ENCODE measurements at places on chromosomes 6 and 20.

GRCh38 chr20:60486315-60486714 is 528.1 kb downstream of the CDH26 start:
- no peak for DNase-seq

- no peak for DNase-seq
Measured at GRCh38 chr6:32369660-32370059, 2.0 kb downstream of the TSBP1 start.

DNA sequence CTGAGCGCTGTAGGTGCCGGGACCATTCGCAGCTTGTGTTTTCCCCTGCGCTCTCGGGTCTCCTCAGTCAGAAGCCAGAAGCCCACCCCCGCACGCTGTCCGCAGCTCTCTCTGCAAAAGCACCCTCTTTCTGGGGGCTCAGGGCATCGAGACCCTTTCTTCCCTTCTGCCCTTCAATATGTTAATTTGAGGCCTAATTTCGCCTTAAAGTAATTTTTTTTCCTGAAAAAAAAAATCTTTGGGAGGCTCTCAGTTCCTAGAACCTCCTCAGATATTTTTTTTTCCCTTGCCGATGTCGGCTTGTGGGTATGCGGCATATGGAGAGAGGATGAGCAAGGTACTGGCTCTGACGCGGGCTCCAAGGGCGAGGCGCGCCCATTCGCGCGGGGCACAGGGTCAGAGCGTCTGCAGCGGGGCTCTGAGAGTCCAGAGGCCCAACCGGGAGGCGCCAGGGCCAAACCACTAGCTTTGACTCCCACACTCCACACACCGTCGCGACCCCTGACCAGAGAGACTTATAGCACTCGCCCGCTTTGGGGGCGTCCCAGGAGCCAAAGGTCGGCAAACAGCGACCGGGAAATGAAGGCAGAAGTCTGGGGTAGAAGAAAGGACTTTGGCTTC is 893 bp downstream of the PRDM13 start:
- no peak for DNase-seq

DNA sequence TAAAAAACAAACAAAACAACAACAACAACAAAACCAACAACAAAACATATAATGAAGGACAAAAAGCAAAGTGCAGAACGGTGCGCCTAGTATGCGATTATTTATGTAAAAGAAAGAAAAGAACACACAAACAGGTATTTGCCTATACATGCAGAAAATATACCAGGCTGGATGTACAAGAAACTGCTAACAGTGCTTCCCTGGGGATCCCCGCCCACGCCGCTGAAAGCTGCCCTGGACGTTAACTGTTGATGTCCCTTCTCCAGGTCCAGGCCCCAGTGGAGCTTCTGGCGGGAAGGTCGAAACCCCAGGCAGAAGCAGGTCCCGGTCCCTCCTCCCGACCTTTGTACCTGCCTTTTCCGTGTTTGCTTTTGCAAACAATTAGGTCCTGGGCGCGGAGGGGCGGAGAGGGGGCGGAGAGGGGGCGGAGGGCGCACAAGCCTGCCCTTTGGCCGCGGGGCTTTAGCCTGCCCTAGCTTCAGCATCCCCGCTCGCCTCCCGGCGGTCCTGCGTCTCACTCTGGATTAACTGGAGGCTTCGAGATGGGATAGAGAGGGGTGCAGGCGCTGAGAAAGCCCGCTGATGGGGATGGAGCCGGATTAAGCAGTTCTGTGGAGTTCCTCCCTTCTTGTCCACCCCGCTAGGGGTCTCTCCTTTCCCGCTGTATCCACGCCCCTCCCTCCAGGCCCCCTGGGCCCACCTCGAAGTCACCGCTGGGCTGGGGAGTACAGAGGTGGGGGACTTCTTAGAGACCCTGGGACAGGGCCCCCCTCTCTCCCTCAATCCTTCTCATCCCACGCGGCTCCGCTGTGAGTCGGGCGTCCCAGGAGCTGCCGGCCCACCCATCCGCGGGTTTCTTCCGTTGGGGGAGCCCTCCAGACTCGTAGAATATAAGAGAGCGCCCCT is 8.2 kb upstream of the AHCY start:
- DNase-seq, result no peak

DNA sequence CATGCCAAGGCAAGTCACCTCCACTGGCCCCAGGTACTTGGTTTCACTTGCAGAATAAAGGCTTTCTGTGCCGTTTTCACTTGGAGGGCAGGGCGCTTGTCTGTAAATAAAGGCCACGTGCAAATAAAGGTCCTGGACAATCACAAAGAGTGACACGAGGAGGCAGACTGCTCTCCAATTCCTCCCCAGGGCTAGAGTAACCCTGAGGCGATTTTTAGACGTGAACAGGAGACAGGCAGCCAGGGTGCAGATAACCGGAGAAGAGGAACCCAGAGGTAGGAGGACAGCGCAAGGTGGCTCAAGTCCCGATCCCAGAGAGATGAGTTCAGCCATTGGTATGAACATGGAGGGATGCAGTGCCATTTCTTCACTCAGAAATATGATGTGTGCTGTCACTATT is 327.4 kb downstream of the KIF16B start:
- DNase-seq, result no peak

GRCh38 chr6:96391776-96392360 is 129.7 kb upstream of the UFL1 start:
- DNase-seq, result no peak

DNA sequence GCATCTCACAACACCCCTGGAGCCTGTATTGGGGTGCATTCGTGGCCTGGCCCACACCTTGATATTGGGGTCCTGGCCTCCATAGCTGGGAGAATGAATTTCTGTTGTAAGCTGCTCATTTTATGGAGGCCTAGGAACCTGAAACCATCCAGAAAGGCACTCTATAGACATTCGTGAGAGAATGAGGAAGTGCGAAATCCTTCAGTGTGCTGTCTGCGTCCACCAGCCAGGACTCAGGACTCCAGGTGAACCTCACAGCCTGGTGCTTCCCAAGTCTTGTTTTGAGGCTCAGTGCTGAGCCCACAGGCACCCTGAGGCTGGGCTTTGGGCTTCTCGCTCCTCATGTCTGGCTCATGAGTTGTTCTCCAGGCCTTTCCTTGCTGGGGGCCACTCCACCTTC is 11.9 kb upstream of the RBBP8NL start:
- no peak for DNase-seq

GRCh38 chr20:15561707-15562404 is 1011.4 kb downstream of the KIF16B start:
- no peak for DNase-seq

DNA sequence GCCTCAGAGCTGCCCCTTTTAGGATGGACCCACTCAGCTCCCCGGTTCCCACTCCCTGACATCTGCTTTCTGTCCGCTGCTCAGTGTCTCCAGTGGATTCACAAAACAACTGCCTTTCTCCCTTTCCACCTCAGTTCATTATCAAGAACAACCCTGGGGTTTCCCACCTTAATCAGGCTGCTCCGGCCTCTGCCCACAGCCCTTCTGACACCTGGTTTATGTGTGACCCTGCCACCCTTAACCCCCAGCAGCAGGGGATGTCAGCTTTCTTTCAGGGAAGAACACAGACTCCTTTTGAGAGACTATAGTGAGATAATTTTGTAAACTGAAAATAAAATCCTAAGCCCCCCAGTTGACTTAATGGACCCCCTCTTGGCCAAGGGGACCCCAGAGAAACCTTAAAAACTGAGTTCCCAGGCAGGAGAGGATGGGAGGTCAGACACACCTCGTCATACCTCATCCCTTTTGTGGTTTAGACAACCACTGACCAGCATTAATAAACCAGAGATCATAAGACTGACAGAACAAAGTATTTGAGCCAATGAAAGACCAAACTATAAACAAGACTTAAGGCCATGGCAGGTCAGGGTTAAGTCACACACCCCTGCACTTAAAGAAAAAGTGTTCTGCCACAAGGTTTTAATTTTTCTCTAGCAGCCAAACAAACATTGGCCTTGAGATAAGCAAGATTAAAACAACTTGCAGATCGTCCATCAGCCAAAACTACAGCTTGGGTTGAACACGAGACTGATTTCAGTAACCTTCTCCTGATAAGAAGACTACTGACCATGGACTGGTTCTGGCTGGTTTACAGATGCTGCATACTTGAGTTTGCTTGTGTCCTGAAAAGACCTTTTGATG is 42.4 kb upstream of the DDR1 start:
- DNase-seq, result no peak

- DNase-seq, result no peak
Measured at GRCh38 chr6:95679981-95680380, 102.6 kb downstream of the MANEA start.

GRCh38 chr6:151288712-151289398 is 49.1 kb downstream of the AKAP12 start:
- no peak for DNase-seq

DNA sequence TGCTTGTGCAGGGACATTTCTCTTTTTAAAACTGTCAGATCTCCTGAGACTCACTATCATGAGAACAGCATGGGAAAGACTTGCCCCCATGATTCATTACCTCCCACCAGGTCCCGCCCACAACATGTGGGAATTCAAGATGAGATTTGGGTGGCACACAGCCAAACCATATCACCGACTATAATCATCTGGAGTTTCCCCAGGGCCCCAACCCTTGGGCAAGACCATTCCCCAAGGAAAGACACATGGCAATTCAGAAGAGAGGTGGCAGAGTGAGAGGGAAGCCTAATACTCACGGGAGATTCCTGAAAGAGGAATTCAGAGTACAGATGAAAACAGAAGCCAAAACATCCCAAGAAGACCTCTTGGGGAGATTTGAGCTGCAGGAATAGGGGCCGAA is 291.0 kb upstream of the PLCB4 start:
- no peak for DNase-seq

- DNase-seq, result no peak
Measured at GRCh38 chr6:137736911-137737310, 130.1 kb upstream of the TNFAIP3 start.

DNA sequence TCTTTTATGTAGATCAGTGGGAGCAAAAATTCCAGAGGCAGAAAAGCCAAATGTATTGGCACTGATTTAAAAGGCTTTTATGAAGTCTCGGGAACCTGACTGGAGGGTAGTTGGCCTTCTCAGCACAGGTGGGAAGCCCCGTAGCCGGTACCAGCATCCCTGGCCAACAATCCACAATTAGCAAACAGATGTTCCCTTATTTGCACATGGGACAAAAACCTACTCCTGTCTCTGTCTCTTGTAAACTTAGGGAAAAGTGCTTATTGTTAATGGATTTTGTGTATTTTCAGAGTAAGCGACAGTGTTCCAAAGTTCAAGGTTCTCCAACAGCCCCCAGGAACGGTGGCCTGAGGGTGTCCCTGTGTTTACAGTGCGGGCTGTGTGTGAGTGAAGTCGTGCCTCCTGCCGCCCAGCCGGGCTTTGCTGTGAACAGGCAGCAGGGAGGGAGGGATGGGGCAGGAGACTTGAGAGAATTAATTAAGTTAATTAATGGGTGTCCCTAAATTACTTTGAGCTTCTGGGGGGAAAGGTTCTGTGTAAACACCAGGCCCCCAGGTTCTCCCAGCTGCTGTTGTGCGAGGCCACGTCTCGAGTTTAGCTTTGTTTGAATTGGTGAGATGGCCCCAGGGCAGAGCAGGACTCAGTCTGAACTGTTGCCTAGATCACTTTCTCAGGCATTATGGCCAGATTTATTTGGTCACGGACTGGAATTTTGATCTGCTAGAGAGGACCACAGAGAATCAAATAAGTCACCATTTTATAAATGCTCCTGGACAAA is 3.9 kb downstream of the SYNJ2 start:
- no peak for DNase-seq

GRCh38 chr6:140537834-140538705 is 1163.6 kb upstream of the CITED2 start:
- DNase-seq, result no peak

DNA sequence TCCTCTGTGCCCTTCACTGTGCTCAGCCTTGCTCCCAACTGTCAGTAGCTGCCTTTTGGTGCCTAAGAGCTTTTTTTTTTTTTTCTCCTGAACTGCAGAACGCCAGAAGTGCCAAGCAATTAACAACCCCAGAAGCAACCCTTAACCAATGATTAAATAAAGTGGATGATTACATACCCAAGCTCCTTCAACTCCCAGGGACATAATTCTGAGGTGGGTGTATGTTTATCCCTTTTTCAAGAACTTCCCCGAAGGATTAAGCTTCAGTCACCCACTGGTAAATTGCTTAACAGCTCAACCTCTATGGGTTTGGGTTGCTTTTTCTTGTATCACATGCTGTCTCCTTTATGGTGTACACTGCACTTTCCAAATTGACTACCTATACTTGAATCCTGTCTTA is 41.1 kb downstream of the KLHL31 start:
- no peak for DNase-seq

- DNase-seq, result no peak
Measured at GRCh38 chr6:105902401-105903031, 183.6 kb upstream of the PRDM1 start.

DNA sequence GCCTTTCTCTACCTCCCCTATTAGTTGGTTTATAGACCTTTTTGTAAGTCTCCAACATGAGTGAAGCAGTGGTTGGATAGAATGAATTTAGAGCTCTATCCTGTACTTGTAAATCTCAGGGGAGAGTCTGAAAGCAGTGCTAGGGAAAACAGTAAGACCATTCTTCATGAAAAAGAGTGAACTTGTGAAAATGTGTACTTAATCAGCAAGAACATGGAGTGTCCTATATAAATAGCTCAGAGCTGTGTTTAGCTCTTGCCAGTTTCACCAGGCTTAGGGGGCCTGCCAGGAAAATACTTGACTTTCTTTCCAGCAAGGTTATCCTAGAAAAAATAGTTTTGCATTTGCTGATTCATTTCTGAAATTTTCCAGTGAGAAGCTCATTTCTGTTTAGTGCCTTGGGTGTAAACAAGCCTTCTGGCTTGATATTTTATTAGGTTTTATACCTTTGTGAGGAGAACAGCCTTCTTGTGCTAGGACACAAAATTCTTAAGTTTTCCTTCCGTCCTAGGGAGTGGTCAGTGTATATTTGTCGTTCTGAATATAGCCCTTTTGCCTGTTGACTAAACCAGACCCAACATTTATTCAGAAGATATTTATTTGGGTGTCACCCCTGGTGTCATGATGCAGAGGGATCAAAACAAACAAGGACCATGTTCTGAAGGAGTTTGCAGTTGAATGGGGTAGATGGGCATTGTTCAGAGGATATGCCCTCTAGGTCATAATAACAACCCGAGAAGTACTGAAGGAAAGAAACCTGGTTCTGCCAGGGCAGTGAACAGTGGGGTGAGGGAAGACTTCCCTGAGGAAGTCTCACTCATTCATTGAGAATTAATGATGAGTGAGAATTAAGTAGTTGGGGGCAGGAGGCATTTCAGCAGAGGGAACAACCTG is 7.6 kb downstream of the ARFGEF2 start:
- no peak for DNase-seq

GRCh38 chr6:121590916-121591315 is 155.5 kb downstream of the GJA1 start:
- DNase-seq, result no peak

DNA sequence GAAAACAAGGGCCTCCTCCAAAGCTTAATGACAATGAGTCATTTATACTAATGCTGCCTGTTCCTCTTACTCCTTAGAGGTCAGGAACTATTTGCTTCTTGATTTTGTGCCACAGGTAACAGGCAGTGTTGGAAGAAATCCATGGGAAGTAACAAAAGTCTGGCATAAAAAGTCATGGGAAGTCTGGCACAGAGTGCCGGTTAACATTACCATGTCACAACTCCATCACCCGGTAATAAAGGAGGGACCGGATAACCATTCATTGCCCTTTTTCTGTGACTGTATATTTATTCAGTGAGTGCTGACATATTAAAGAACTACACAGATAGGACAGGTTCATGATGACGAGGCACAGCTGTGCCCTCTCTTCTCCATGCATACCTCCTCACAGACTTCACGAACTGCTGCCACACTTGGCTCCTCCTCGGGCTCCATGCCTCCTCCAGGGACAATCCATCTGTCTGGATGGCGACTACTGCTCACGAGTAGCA is 50.9 kb downstream of the NUDT3 start:
- DNase-seq, result no peak

GRCh38 chr20:50310673-50311051 is 120.0 kb downstream of the CEBPB start:
- DNase-seq, result no peak

Data from esophagus squamous epithelium (tissue), 5 donors.